Activated T-helper 17 cell treated with anti-CD3 and anti-CD28 coated beads, Interleukin-2, amount 50 U/mL, for 72 hours (primary cell): ENCODE measurements at places on chromosomes 7 and 10. TPM values are rescaled to one million over a fixed set of nuclear protein-coding genes. Genes with fewer than 3 reads are reported as not detected.

DNA sequence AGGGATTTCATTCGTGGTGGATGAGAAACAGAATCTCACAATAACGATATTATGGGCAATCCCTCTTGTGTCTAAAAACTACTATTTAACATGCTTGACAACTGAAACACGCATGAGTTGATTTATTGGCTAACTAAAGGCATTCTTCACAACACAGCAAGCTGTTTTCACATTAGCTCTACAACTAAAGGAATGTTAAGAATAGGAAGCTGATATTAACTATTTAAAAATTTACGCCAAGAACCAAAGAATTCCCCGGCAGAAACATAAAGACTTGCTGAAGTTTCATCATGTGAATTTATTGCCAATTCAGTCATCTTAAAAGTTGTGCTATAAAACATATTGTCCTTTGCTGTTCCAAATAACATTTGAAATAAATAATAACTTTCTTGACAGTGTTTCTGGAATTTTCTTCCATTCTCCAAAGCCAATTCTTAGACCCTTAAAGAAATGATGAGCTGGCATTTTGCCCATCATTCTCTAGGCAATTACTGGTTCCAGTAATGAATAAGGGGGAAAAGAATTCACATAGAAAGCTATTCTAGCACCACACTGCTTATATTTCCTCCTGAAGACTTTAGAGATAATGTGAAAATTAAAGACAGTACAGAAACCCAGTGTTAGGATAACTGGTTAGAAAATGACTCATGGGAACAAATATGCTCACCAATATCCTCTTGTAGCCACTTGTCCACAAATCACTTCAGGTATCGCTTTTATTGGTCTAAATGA is 233.1 kb downstream of the PARD3 start:
- no peaks in the 10 kb centered on the region for H3K4me1 ChIP-seq
- no peak overlapping the region for H3K4me3 ChIP-seq
- H3K36me3 ChIP-seq = no peaks in the 10 kb centered on the region
- no peak for ATAC-seq

GRCh38 chr7:74092321-74092963 is 8.8 kb downstream of the LIMK1 start:
- H3K4me1 ChIP-seq = peaks cover 5% of the 10 kb centered on the region
- no peak overlapping the region for H3K4me3 ChIP-seq
- no peak for ATAC-seq
- H3K27ac ChIP-seq = no peak overlapping the region

- H3K36me3 ChIP-seq = peaks cover 21% of the 10 kb centered on the region
- peaks cover 40% of the 10 kb centered on the region for H3K4me1 ChIP-seq
- peak overlapping the region; percentile 94 for H3K4me3 ChIP-seq
- H3K27ac ChIP-seq = peak overlapping the region; percentile 100
- H3K27me3 ChIP-seq = no peaks in the 10 kb centered on the region
Measured at GRCh38 chr10:72260976-72261783, 12.5 kb upstream of the DDIT4 start.

GRCh38 chr10:132883391-132883881 is 58.9 kb downstream of the CFAP46 start:
- H3K27me3 ChIP-seq = peaks cover 3% of the 10 kb centered on the region
- no peak overlapping the region for H3K4me3 ChIP-seq

DNA sequence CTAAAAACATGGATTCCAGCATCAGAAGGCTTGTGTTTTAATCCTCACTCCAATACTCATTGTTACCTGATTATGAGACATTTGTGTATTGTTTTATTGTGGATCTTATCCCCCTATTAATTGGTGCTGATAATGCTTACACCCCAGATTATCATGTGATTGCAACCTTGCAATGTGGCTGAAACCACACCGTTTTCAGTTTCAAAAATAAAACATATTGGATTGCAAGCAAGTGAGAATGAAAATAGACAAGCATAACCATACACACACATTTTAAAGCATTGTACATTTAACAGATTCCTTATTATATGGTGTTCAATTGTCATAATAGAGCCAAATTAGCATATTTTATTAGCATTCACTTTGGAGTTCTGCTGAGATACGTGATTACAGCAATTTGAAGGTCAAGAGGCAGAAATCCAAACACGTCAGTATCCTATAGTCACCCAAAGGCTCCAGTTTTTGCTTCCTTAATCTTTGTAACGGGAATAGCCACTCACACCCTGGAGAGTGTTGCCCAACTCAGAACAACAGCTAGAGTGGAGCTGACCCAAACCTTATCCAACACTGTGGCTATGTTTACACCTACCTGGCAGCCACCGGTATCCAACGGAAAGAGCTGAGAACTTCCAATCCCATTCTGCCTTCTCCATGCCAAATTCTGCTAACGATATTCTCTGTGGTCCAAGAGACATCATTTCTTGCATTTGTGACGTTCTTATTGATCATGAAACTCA is 317.1 kb upstream of the KLF6 start:
- no peak for ATAC-seq
- H3K27ac ChIP-seq = no peak overlapping the region
- H3K4me1 ChIP-seq = peaks cover 16% of the 10 kb centered on the region
- no peak overlapping the region for H3K4me3 ChIP-seq

DNA sequence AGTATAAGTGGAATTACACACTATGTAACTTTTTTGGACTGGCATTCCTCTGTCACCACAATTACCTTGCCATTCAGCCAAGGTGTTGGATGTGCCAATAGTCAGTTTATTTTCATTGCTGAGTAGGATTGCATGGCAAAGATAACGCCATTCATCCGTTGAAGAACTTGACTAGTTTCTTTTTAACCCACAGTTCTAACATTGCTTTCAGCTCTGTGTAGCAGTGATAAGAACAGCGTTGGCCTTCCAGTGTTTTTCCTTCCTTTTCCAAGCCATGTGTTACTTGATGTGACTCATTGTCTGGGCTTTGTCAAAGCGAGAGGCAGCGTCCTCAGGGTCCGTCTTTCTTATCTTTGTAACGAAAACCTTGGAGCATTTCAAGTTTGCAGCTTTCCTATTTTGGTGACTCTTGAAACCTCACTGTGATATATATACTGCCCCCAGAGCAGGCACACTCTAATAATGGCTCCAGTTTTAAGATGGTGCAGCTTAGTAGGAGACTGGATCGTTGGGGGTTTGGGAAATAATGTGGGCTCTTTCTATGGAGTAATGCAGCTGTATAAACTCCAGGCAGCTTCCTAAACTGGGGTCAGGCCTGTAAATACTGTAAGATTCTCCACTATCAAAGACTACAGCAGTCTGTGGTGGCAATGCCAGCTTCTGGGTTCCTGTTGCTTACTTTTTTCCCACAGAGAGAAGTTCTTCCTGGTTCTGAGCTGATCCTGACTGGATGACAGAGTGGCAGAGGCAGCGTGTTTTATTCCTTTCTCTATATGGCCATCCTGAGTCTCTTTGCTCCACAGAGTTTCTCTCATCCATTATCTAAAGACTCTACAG is 41.7 kb downstream of the AKR1E2 start:
- ATAC-seq = no peak
- H3K4me3 ChIP-seq = no peak overlapping the region
- peaks cover 6% of the 10 kb centered on the region for H3K27me3 ChIP-seq
- no peaks in the 10 kb centered on the region for H3K4me1 ChIP-seq

DNA sequence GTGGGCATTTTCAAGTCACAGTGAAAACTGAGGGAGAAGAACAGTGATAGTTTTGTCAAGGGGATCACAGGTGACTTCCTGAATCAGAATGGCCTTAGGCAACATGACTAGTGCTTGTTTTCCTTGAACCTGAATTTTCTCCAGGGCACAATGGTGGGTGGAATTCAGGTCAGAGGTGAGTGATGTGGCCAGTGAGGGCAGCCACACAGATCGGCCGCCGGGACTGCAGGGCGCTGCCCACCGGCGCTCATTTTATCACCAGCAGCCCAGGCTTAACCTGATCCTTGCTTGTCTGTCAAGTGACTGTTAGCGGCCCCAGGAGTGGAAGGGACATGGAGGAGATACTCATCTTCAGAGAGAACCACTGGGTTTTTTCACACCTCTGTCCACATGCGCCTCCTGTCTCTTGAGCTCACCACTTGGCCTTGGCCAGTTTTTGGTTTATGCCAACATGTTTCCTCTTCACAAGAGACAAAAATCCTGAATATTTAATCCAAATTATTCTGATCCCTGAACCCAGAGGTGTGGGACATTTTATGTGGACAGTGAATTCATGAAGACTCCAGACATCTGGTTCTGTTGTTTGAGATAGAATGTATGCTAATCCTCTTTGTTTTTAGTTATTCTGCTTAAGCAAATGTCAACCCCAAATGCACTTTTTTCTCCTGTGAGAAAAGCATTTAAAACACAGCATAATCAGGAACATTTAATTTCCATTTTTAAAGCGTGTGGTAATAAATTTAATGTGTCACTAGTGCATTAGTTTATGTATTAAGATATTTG is 108.7 kb downstream of the DOCK1 start:
- H3K36me3 ChIP-seq = no peaks in the 10 kb centered on the region
- H3K4me1 ChIP-seq = no peaks in the 10 kb centered on the region
- no peak for ATAC-seq

GRCh38 chr10:24871011-24871935 is 81.1 kb downstream of the PRTFDC1 start:
- peaks cover 4% of the 10 kb centered on the region for H3K4me1 ChIP-seq
- no peak overlapping the region for H3K4me3 ChIP-seq
- H3K27ac ChIP-seq = no peak overlapping the region

DNA sequence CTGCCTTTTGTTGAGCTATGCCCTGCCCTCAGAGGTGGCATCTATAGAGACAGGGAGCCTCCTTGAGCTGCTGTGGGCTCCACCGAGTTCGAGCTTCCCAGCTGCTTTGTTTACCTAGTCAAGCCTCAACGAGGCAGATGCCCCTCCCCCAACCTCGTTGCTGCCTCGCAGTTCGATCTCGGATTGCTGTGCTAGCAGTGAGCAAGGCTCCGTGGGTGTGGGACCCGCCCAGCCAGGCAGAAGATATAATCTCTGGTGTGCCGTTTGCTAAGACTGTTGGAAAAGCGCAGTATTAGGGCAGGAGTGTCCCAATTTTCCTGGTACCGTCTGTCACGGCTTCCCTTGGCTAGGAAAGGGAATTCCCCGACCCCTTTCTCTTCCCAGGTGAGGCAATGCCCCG is 88.4 kb upstream of the CDK6 start:
- no peaks in the 10 kb centered on the region for H3K4me1 ChIP-seq
- H3K27ac ChIP-seq = no peak overlapping the region
- H3K4me3 ChIP-seq = no peak overlapping the region
- H3K36me3 ChIP-seq = no peaks in the 10 kb centered on the region
- no peak for ATAC-seq

DNA sequence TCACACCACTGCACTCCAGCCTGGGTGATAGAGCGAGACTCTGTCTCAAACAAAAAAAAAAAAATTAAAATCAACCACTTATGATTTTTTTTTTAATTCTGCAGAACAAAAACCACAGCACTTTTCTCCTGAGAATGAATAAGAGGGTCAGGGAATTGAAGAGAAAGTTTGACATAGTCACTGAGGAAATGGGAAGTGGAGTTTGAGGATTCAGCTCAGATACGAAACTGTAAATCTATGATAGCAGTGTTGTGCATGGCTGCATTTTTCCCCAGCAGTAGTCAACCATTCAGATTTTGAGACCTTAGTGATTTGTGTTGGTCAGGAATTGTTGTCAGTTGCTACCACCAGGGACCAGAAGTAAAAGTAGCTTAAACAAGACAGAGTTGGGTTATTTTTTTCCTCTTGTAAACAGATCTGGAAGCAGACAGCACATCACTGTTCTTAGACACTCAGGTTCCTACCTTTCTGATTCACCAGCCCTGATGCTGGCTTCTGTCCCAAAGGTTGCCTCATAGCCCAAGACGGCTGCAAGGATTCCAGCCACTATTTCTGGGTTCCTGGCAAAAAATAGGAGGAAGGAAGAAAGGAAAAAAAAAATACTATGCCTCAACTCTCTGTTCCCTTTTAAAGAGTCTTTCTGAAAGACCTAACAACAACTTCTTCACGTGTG is 20.1 kb downstream of the PILRA start:
- peaks cover 20% of the 10 kb centered on the region for H3K27me3 ChIP-seq
- no peak for ATAC-seq
- no peak overlapping the region for H3K27ac ChIP-seq

DNA sequence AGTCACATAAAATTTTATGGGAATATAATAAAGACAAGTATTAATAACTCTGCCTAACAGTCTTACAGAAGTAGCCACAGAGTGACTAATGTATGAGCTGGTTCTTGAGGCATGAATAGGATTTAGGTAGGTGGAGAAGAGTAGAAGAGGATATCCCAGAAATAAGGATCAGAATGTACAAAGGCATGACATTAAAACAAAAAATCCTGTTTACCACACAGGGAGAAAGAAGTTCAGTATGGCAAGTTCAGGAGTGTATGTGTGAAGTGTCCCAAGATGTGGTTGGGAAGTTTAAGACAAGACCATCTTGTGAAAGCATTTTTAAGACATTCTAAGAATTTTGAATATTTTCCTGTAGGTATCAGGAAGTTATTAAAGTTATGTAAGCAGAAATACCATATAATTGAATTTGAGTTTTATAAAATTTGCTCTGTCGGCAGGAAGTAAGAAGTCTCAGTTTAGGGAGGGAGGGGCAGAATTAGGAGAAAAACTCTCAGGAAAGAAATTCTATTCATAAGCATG is 64.7 kb upstream of the CAV2 start:
- no peaks in the 10 kb centered on the region for H3K36me3 ChIP-seq
- H3K4me1 ChIP-seq = no peaks in the 10 kb centered on the region
- no peak overlapping the region for H3K27ac ChIP-seq
- H3K27me3 ChIP-seq = peaks cover 25% of the 10 kb centered on the region
- no peak for ATAC-seq

GRCh38 chr7:130329681-130330080 is 14.9 kb upstream of the CPA5 start:
- H3K4me3 ChIP-seq = no peak overlapping the region
- H3K27me3 ChIP-seq = peaks cover under 1% of the 10 kb centered on the region
- ATAC-seq = no peak
- no peaks in the 10 kb centered on the region for H3K36me3 ChIP-seq

DNA sequence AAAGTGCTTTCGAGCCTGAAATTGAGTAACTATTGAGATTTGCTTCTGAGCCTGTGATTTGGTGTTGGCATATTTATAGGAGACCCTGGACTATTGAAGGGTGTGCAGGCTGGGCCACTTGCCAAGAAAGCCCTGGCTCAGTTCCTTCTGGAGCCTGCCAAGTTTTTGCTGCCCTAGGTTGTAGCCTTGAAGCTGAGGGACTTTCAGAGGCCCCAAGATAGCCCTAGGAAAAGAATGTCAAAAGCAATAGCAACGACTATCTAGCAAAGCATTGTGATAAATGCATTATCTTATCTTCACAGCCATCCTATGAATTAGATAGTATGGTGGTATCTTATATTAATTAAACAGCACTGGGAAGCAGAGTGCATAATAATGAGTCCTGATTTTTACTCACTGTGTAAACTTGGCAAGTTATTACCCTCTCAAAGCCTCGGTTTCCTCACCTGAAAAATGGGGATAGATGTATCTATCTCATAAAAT is 473.7 kb upstream of the PODXL start:
- no peaks in the 10 kb centered on the region for H3K4me1 ChIP-seq
- no peaks in the 10 kb centered on the region for H3K36me3 ChIP-seq
- no peak overlapping the region for H3K4me3 ChIP-seq
- H3K27ac ChIP-seq = no peak overlapping the region

GRCh38 chr10:126917375-126917774 is 12.1 kb downstream of the DOCK1 start:
- no peak overlapping the region for H3K27ac ChIP-seq
- H3K36me3 ChIP-seq = no peaks in the 10 kb centered on the region
- no peaks in the 10 kb centered on the region for H3K4me1 ChIP-seq
- ATAC-seq = no peak
- no peak overlapping the region for H3K4me3 ChIP-seq

Gene GIMAP1
- total RNA-seq = 5.6 TPM

Gene BMPER
- 0.45 TPM for total RNA-seq

Gene GFRA1
- total RNA-seq = not detected

Gene PON3
- not detected for total RNA-seq

Gene FAM25G
- total RNA-seq = not detected

Gene SPDYE11
- total RNA-seq = not detected

Gene C7orf57
- total RNA-seq = 0.32 TPM

Gene HBP1
- total RNA-seq = 21.8 TPM

Gene PPIF
- 73.7 TPM for total RNA-seq

Gene BTRC
- total RNA-seq = 14.8 TPM

Gene ACBD7
- total RNA-seq = 3.1 TPM
